ENCODE measurements at places on chromosomes 3 and 15.

GRCh38 chr3:136621628-136622027 lies 130.6 kb downstream of the STAG1 start:
- DNase-seq: no peak

GRCh38 chr3:43525386-43525785 lies 96.4 kb downstream of the ANO10 start:
- no peak for DNase-seq

DNA sequence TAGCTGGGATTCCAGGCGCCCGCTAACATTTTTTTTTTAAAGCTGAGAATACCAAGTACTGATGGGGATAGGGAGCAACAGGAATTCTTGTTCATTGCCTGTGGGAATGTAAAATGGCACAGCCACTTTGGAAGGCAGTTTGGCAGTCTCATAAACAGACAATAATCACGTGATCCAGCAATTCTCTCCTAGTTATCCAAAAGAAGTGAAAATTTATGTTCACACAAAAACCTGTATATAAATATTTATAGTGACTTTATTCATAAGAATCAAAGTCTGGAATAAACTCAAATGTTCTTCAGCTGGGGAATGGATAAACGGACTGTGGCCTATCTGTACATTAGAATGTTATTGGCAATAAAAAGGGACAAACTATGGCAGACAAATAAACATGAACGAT lies 72.5 kb upstream of the NEO1 start:
- DNase-seq: no peak

DNA sequence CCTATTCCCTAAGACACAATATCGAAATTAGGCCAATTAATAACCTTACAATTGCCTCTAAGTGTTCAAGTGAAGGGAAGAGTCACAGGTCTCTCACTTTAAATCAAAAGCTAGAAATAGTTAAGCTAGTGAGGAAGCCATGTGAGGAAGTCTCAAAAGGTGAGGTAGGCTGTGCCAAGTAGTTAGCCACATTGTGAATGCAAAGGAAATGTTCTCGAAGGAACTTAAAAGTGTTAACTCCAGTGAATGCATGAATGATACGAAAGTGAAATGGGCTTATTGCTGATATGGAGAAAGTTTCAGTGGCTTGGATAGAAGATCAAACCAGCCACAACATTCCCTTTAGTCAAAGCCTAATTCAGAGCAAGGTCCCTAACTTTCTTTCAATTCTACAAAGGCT lies 59.1 kb downstream of the KLF13 start:
- DNase-seq: no peak

- no peak for DNase-seq
These were observed 533.2 kb upstream of the GBE1 start for GRCh38 chr3:82294609-82295008.

DNA sequence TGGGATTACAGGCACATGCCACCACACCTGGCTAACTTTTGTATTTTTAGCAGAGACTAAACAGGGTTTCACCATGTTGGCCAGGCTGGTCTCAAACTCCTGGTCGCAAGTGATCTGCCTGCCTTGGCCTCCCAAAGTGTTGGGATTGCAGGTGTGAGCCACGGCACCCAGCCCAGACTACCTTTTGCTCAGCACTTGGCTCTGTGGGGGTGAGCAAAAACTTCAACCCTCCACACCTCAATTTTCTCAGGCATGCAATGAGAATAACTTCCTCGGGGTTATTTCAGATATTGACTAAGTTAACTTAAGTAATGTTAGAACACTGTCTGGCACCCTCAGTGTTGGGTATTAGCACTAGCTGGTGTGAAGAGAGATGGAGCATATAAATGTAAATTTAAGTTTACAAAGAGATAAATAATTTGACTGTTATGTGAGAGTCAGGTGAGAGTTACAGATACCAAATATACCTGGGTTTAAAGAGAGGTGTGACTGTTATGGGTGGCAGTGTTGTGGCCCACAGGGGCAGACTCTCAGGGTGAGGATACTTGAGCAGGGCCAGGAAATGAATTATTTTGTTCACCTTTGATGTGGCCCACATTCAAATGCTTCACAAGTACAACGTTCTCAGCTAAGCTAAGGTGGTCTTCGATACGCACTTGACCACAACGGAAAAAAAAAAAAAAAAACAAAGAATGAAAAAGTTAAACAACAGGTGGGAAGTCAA lies 29.0 kb downstream of the CPOX start:
- no peak for DNase-seq

DNA sequence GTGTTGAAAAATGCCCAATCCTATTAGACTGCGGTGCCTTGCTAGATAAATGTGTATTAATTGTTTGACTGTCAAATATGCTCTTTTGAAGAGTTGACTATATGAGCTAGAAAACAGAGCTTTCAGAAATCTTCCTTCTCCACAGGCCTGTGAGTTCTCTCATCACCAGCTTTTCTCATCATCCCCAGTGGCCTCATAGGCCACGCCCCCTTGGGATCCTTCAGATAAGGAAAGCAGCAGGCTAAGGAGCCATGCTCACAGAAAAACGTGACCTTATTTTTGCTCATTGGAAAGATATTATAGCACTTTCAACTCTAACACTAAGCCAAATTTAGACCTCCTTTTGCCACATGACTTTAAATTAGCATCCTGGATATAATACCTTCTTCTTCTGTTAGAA lies 514.4 kb upstream of the ARRDC4 start:
- no peak for DNase-seq

DNA sequence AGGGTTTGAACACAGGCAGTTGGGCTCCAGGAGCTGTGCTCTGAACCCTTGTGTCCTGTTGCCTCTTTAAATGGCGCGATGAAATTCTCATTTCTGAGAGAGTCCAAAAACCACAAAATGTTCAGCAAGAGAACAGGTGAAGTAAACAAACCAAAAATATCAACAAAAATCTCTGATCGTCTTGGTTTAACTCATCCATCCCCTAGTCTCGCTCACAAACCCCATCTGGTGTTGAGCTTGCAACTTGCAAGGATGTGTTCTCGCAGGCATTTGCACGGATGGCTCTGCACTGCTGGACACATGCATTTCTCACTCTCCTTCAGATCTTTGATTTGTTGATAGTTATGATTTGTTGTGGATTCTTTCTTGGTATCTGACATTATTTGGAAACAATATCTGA lies 31.1 kb downstream of the FAH start:
- DNase-seq: no peak

- no peak for DNase-seq
These were observed 20.6 kb upstream of the VEPH1 start for GRCh38 chr3:157523814-157524213.

DNA sequence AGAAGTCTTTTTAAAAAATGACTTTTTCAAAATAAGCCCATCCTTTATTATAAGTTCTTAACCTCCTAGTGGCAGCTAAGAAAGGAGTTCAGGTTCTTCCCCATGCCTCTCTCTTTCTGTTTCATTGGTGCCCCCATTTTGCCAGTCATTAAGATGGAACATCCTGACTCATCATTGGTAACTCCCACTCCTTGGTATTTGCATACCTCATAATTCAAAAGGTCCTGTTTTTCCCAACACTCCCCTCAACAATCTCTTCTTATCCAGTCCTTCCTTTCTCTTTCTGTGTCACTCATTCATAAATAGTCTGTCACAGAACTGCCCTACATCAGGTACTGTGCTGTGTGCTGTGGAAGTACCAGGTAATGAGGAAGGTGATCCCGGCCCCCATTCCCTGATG lies 394.0 kb downstream of the FOXP1 start:
- no peak for DNase-seq

DNA sequence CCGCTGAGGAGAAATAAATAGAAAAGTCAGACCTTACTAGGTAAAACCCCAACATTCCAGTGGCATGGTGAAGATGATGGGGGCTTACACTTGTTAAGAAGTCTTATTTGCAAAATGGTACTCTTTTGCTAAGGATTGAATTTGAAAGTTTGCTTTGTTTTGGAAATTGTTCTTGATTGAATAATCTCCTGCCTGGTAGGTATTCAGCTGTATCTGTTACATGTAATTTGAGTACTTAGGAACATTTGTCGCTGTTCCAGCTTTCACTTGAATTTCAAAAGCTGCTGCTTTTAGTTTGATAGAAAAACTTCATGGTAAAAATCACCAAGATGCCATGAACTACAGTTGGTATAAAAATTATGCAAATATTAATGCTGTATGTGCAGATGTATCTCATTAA lies 44.6 kb downstream of the TFG start:
- DNase-seq: no peak

DNA sequence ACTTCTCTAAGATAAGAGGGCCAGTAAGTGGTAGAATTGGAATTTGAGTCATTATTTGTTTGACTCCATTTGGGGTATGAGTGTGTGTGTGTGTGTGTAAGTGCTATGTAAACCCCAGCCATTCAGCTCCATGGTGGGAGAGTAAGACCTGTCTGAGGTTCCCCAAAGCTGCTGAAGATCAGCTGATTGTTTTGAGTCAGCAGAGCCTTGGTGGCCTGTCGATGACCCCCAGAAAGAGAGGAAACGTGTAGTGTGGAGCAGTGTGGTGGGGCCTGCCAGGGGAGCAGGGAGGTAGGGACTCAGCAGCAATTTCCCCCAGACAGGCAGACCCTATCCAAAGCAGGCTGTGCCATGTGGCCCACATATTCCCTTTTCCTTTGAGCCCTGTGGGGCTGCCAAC lies 5.3 kb downstream of the DVL3 start:
- DNase-seq: no peak

DNA sequence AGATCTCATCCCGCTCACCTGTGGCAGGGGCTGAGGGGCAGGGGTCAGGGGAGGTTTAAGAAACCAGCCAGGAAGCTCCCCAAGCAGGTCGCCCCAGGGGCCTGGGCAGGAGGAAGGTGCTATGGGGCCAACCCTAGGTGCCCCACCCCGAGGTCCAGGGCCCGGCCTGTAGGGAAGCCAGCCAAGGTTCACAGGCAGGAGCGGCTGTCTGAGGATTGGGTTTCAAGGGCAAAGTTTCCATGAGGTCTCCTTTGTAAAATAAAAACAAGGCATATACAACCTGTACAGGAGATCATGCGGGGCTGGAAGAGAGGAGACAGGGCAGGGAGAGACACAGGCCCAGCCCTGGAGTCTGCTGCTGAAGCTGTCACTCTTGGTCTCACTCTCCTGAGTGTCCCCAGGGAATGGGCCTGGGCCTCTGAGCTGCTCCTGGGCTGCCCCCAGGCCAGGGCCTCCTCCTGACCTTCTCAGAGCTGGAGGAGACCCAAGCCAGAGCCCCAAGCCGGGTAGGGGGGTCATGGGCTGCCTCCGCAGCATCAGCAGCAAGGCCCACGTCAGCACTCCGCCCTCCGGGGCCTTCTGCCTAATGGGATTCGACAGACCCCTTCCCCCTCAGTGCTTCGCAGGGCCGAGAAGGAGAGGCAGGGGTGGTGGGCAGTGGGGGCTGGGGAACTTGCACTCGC lies 5.5 kb downstream of the CPLX3 start:
- no peak for DNase-seq

DNA sequence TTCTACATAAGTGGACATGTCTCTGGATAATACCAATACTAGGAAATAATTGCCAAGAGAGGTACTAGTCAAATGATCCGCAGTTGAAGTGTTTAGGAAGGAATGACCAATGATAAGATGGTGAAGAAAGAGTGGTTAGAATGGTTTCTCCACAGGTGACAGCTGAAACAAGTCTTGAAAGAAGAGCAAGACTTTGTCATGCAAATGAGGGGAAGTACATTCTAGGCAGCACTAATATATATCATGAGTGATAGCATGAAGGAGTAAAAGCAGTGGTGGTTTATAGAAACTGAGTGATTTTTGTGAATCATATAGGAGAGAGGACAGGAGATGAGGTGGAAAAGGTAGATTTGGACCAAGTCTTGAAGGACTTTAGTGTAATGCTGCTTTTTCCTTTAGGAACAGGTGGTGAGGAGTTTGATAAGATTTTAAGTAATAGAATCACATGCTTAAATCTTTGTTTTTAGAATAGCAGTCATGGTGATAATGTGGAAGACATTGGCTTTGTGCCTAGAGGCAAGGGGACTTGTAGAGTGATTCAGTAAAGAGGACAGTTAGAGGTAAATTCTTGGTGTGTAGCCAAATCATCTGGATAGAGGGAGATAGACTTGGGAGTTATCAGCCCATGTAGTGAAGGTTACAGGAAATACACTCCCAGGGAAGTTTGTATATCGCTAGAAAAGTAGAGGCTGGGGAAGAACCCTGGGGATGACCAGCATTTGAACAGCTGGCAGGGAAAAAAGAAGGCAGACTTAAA lies 31.9 kb downstream of the SLMAP start:
- DNase-seq: no peak

DNA sequence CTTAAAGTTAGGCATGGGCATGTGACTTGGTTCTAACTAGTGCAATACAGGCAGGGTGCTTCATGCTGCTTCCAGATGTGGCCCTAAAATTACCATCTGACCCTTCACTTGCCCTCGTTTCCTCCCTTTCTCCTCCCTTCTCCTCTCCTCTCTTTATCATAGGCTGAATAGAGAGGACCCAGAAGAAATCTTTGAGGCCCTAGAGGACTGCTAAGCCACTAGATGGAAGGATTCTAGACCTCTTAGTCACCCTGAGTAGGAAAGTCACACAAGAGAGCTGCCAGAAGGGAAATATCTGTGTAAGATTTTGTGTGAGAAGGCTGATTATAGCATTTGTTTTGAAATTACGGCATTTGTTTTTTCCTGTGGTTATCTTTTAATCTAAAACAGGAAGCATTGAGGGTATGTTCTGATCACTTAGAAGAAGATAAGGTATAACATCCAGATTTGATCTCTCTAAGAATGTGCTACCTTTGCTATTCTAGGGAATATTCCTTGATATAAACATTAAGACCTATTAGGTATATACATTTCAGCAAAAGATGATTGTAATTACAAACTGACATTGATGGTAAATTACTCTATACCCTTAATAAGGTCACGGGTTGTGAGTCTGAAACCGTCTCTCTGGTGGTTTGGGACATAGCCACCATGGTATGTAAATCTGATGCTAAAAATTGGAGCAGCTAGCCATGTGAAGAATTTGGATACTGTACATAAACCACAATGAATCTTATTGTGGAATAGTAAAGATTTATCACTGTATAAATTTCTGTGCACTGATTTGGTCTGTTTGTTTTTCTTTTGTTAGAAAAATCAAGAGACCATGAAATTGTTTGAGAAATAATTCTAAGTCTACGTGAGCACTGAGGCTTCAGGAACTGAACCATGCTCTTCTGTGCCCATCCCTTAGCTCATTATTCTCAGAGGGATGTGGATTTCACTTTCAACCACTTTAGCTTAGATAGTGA lies 84.1 kb downstream of the TP63 start:
- DNase-seq: peak; percentile 8
